Psoas muscle (tissue), 8 donors: ENCODE measurements at places on chromosomes 16 and 17.

DNA sequence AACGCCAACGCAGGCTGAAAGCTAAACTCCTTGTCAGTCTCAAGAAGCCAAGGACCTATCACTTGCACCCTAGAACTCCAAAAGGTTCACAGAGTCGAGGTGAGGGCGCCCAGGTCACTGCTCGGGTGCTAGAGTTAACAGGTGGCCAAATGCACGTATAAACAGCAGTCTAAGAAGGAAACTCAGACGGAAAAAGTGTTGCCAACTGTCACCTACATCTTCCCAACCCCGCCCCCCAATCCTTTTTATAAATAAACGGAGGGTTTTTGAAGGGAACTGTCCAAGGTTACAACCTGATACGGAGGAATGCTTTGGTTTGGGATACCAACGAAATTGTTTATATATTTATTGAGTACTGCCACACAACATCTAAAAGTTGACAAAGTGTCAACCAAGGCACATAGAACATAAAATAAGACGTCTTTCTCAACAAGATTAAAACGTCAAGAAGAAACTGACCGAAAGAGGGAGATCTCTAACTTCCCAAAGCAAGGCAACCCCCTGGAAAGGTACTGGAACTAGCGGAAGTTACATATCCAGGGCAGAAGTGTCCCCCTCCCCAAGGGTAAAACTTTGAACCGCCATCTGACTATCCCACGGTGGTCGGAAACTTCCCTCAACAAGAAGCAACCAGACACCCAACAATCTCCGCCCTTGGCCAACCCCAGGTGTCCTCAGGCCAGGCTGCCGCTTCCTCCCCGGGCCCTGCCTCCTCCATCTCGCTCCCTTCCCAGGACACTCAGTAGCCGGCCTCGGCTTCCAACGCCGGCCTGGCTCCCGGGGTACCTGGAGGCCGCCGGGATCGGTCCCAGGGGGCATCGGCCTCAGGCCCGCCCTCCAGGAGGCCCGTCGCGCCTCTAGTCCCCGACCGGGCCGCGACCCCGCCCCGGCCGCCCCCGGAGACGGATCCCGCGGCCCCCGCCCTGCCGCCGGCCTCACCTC, 982 bp downstream of the SPAG9 start:
- peak; percentile 75 for DNase-seq

GRCh38 chr16:54049591-54050458, 236.8 kb downstream of the IRX3 start:
- no peak for DNase-seq

GRCh38 chr17:71032746-71033273, 863.5 kb downstream of the KCNJ2 start:
- no peak for DNase-seq

- no peak for DNase-seq
Measured at GRCh38 chr17:30333503-30334360, at the start of gene TMIGD1. TSS of gene TMIGD1 (minus strand) at chr17:30334057. CDS start at chr17:30332133, 1,924 bp downstream.

DNA sequence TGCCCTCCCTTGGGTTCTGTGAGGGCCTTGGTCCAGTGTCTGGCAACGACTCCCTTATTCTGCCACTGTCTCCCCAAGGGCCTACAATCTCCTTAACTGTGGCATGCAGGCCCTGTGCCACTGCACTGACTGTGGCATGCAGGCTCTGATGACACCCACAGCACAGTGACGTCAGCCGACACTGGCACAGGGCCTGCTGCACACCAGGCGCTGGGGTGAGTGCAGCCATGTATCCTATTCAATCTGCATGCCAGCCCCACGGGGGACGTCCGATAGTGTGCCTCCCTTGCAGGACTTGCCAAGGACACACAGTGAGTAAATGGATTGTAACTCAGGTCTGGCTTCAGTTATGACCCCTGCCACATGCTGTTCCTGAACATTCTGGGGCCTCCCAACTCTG, 39.8 kb upstream of the RASD1 start:
- peak; percentile 87 for DNase-seq

- DNase-seq: no peak
Measured at GRCh38 chr17:20105539-20106280, 96.6 kb downstream of the SPECC1 start.

GRCh38 chr17:64424324-64424849, 24.5 kb upstream of the MILR1 start:
- no peak for DNase-seq
